Regular cardiac myocyte (primary cell): ENCODE measurements at places on chromosomes 2 and 18. TPM values are rescaled to one million over a fixed set of nuclear protein-coding genes. Genes with fewer than 3 reads are reported as not detected.

Gene ACKR3
- total RNA-seq: 0.58 and 5.4 TPM in 2 replicates

Gene ADGRF3
- total RNA-seq: under 0.01 TPM in 2 replicates

Gene GPR17
- total RNA-seq: not detected in 2 replicates

Gene CYP26B1
- total RNA-seq: 0.19 and 0.85 TPM in 2 replicates

Gene TMX3
- total RNA-seq: 102 and 112 TPM in 2 replicates

Gene SLC16A14
- total RNA-seq: 0.58 and 2.3 TPM in 2 replicates

Gene BCL11A
- total RNA-seq: 0.19 and 0.28 TPM in 2 replicates

Gene ASAP2
- 44.5 and 59.2 TPM in 2 replicates for total RNA-seq

Gene MC5R
- total RNA-seq: under 0.01 TPM in 1 of 2 replicates, not detected in the other
